ENCODE measurements at places on chromosomes 7 and 10.

- no peak for DNase-seq
Observed at GRCh38 chr7:81120803-81121202, 202.0 kb upstream of the SEMA3C start.

- no peak for DNase-seq
Observed at GRCh38 chr10:72095195-72095594, 6.8 kb upstream of the SPOCK2 start.

GRCh38 chr10:75202321-75203045 lies 8.1 kb upstream of the VDAC2 start:
- no peak for DNase-seq

- peak; percentile 7 for DNase-seq
Observed at GRCh38 chr10:50464004-50464409, 159.7 kb downstream of the SGMS1 start.

- DNase-seq, result no peak
Observed at GRCh38 chr10:2296179-2296891, 559.0 kb upstream of the ADARB2 start.

- DNase-seq, result no peak
Observed at GRCh38 chr7:20299145-20299544, 31.6 kb upstream of the ITGB8 start.

GRCh38 chr7:146370171-146370570 lies 253.6 kb downstream of the CNTNAP2 start:
- DNase-seq, result no peak

GRCh38 chr7:39686261-39686924 lies 63.0 kb downstream of the RALA start:
- DNase-seq, result no peak

GRCh38 chr10:3745521-3745920 lies 39.5 kb downstream of the KLF6 start:
- no peak for DNase-seq

- DNase-seq, result no peak
Observed at GRCh38 chr7:50121286-50121685, 28.2 kb upstream of the ZPBP start.

GRCh38 chr7:7122033-7122478 lies 60.3 kb upstream of the C1GALT1 start:
- DNase-seq, result no peak

GRCh38 chr7:44116789-44117666 lies 6.3 kb downstream of the POLD2 start:
- DNase-seq, result no peak

- no peak for DNase-seq
Observed at GRCh38 chr10:77850620-77851231, 75.8 kb downstream of the DLG5 start.

DNA sequence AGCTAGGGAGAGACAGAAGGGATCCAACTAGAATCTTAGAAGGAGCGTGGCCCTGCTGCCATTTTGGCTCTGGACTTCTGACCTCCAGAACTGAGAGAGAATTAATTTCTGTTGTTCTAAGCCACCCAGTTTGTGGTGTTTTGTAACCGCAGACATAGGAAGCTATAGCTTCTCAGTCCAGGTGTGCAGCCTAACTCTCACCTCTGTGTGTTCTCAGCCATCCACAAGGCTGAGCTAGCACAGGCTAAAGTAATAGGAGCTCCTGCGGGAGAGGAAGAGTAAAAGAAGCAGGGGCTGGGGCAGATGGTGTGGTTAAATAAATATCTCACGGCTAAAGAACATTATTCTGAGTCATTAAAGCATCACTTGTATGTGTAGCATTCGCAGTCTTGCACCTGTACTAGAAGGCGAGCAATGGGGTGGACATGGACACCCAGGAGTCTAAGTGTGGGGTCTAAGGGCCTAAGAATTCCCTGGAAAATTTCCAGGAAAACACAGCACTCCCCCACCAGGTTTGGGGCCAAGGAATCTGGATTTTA lies 94.1 kb downstream of the AOAH start:
- DNase-seq, result no peak

DNA sequence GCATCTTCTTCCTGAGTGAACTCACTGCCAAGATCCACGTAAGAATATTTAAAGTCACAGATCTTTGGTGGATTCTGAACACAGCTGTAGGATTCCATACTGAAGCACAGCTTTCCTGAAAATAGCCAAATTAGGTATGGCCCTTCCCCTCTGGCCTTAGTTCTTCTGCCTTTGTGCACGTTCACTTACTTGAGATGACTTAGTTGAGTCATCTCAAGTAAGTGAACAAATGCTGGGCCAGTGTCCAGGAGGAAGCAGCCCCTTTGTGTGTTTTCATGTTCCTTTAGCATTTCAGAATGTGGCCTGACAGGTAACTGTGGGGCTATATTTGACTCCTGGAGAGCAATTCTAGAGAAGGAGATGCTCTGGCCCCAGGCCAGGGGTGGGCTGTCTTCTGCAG lies 51.5 kb downstream of the CCNY start:
- DNase-seq, result no peak

DNA sequence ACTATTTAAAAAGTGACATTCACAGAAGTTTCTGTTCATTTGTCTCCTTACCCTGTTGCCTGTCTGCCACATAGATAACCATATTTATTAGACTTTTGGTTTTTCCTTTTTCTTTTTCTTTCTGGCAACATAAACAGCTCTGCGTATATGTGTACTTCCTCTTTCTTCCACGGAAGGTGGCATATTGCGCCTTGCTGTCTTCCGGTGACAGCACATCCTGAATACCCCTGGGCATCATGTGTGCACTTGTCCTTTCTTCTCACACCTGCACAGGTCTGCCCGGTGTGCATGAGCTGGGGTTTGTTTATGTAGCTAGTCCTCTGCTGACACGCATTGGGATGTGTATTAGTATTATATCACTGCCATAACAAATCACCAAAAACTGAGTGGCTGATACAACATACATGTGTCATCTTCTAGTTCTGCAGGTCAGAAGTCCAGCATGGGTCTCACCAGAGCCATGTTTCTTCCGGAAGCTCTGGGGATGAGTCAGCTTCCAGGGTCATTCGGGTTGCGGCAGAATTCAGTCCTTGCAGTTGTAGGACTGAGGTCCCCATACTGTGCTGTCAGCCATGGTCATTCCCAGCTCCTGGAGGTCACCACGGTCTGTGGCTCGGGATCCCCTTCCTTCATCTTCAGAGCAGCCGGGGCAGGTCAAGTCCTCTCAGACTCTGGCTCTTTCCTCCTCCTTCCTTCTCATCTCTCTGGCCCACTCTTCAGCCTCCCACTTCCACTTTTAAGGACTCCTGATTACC lies 596.0 kb upstream of the FOXK1 start:
- no peak for DNase-seq

- DNase-seq, result no peak
Observed at GRCh38 chr7:73912223-73912622, 51.3 kb downstream of the TMEM270 start.

DNA sequence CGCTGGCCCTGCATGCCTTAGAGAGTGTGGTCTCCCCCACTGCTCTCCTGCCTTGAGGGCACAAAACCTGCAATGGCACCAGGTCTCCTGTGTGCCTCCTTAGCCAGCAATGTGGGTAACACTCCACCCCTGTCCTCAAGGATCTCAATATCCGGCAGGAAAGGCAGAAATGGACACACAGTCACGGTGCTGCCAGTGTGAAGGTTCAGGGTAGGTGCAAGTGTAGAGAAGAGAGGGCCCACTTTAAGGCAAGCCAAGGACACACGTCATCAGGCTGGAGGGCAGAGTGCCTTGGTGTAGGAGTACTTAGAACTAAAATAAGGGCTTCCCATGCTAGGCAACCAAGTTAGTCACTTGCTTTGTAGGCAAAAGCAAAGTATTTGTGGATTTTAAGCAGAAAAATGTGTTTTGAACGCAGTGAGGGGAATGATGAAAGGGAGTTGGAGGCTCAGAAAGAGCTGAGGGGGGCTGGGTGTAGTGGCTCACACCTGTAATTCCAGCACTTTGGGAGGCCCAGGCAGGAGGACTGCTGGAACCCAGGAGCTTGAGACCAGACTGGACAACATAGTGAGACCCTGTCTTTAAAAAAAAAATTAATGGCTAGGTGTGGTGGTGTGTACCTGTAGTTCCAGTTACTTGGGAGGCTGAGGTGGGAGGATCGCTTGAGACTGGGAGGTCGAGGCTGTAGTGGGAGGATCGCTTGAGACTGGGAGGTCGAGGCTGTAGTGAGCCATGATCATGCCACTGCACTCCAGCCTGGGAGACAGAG lies 152.8 kb downstream of the ARHGAP21 start:
- no peak for DNase-seq

DNA sequence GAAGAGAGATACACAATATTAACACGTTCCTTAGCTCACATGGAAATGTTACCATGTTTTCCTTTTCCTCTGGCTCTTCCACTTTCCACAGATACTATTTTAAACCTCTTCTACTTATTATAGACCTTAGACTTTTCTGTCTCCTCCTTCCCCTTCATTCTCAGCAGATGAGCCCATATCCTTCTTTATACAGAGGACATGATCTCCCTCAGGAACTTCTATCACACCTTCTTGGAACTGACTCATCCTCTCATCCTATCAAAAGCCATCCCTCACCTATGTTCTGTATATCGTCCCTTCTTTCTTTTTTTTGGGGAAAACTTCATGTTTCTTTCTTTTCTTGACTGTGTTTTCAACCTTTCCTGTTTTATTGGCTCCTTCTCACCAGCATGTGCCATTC lies 20.8 kb downstream of the MTPN start:
- no peak for DNase-seq
